Stimulated activated naive B cell treated with anti-CD40 and anti-IgM and Interleukin-4, amounts not matched to agents 10 μg/mL and 1 μg/mL and 100 μg/mL, for 72 hours (primary cell): ENCODE measurements at places on chromosomes 12 and 14.

- no peak for DNase-seq
These were observed 416.8 kb downstream of the EGLN3 start for GRCh38 chr14:33534104-33534503.

DNA sequence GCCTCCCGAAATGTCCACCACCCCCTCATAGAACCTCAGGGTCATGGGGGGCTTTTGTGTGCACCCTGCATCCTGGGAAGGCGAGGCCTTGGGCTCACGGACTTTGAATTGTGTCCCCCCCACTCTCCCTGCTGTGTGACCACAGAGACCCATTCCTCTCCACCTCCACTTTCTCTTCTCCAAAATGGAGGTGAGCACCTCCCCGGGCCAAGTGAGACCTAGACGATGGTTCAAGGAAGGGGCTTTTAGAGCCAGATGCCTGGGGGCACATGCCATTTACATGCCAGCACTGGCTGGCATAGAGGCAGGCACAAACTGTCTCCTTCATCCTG lies 33.5 kb downstream of the CYP46A1 start:
- no peak for DNase-seq

DNA sequence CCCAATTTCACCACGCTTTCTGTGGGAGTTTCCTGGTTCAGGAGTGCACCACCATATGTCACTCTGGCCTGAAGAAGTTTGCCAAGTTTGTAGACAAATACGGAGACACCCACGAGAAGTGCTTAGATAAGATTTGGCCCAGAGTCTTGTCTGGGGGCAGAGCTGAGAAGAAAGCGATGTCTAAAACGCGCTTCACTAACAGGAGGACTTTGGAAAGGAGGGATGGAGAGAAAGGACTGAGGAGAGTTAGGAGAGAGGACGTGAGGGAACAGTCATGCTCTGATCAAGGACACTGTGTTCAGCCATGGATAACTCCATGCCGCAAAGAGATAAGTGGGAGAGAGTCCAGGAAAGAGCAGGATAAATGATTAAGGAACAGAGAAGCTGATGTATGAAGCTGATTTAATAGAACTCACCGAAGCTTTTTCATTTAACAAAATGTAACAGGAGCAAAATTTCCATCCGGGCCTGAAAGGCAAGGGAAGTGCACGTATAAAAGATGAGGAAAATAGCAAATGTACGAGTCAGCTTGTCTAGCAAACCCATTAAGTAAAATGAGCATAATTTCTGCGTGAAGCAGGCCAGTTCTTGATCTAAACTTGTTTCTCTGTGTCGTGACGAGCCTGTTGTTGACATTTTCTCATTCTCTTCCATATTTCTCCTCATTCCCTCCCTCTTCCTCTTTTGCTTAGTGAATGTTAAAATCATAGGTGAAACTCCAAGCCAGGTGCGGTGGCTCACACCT lies 23.4 kb upstream of the MAP3K9 start:
- no peak for DNase-seq

GRCh38 chr14:69129264-69129880 lies 23.5 kb downstream of the DCAF5 start:
- DNase-seq, result peak; percentile 26

DNA sequence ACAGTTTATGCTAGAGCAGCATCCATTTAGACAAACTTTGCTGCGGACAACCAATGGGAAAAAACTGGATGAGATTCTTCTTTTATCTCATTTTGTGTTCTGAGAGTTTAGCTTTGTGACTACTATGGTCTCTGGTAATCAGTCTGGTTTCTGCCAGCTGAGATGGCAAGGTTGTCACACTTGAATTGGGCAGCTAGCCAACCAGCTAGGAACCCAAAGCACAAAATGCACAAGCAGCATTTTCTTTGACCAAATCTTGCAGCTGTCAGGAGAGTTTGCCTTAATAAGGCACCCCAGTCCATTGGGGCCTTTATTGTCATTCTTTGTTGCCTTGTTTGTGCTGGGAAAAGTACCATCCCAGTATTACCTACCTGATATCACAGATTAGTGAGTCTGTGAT lies 34.0 kb upstream of the ETV6 start:
- no peak for DNase-seq

- no peak for DNase-seq
These were observed 43.6 kb downstream of the IRF2BPL start for GRCh38 chr14:76984787-76985375.

- DNase-seq, result no peak
These were observed 105.6 kb downstream of the SLC25A47 start for GRCh38 chr14:100428727-100429126.

GRCh38 chr12:77751939-77752338 lies 78.8 kb upstream of the NAV3 start:
- DNase-seq, result no peak

GRCh38 chr14:92886337-92886736 lies 36.6 kb upstream of the CHGA start:
- no peak for DNase-seq

- DNase-seq, result no peak
These were observed 637 bp upstream of the FOXG1 start for GRCh38 chr14:28765831-28766468.

GRCh38 chr12:53399896-53400295 lies 19.9 kb downstream of the SP1 start:
- no peak for DNase-seq

- no peak for DNase-seq
These were observed 75.2 kb downstream of the PRIMA1 start for GRCh38 chr14:93712838-93713724.

DNA sequence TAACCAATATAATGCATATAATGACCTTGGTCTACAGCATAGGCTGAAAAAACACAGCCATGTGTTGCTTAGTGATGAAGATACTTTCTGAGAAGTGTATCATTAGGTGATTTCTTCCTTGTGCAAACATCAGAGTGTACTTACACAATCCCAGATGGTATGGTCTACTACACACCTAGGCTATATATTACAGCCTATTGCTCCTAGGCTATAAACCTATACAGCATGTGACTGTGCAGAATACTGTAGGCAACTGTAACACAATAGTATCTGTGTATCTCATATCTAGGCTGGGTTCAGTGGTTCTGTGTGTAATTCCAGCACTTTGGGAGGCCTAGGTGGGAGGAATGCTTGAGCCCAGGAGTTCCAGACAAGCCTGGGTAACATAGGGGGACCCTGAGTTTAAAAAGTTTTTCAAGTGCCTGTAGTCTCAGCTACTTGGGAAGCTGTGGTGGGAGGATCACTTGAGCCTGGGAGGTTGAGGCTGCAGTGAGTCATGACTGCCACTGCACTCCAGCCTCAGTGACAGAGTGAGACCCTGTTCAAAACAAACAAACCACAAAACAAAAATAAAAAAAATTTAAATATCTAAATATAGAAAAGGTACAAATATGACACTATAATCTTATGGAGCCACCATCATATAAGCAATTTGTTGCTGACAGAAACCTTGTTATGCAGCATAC lies 66.6 kb downstream of the GRIP1 start:
- no peak for DNase-seq

DNA sequence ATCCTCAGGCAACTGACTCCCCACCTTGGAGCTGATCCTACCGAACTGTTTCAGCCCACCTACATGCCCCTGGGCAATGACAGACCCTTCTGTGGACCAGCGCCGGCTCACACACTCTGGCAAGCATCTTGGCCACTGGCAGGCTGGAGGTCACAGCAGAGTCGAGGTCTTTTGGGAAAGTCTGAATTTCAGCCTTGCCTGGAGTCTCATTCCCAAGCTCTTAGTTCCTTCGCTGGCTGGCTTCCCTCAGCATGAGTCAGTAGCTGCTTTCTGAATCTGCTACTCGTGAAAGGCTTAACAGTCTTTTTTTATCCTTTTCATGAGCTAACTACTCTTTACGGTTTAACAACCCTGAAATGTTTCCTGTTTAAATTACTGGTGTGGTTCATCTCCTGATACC lies 44.5 kb downstream of the ASCL4 start:
- no peak for DNase-seq

- DNase-seq, result no peak
These were observed 5.5 kb upstream of the CCDC85C start for GRCh38 chr14:99609245-99610170.

GRCh38 chr14:63413009-63413408 lies 94.3 kb upstream of the GPHB5 start:
- no peak for DNase-seq

DNA sequence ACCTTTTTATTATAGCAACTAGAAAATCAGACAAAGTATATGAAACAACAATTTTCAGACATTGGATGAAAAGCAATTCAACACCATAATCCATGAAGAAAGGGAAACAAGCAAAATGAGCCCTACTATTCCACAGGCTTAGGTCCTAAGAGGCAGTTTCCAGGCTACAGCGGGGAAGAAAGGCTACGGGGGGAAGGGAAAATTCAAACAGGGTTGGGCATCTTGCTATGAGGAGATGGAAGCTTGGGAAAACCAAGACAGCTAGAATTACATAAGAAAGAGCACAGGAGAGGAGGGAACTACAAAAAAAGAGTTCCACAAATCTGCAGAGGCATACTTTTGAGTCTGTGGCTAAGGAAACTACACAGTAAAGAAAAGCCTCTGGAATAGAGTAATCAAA lies 356.0 kb upstream of the CLEC14A start:
- no peak for DNase-seq

GRCh38 chr12:23534196-23534595 lies 415.3 kb downstream of the SOX5 start:
- no peak for DNase-seq

DNA sequence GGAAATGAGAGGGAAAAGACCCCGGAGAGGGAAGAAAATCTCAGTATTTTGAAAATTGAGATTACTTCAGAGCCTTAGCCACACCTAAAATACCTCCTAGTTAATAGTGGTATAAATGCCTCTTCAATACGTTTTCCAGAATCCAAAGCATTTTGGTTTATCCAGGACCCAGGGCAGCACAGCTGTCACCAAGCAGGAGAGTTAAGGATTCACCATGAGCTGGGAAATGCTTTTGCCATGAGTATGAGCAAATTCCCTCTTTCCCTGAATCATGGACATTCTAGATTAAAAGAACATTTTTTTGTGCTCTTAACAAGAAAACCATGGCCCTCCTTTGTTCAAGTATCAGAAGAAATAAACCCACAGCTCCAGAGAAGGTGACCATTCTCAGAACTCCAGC lies 21.8 kb upstream of the RTRAF start:
- no peak for DNase-seq

DNA sequence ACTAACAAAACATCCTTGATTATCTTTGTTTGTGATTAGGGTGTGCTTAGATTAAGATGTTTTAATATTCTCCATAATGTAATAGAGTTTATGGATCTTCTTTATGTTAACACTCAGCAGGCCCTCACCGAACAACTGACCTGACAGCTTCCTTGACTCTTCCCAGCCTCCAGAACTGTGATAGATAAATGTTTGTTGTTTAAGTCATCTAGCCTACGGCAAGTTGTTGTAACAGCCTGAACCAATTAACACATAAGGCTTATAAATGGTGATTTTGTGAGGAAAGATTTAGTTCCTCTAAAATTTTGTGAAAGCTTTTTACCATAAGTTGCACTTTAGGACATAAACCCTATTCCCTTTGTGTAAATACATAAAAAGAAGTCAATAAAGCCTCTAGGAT lies 156.5 kb upstream of the DCN start:
- DNase-seq, result no peak

GRCh38 chr12:49909826-49910225 lies 6.1 kb upstream of the FAIM2 start:
- DNase-seq, result no peak

DNA sequence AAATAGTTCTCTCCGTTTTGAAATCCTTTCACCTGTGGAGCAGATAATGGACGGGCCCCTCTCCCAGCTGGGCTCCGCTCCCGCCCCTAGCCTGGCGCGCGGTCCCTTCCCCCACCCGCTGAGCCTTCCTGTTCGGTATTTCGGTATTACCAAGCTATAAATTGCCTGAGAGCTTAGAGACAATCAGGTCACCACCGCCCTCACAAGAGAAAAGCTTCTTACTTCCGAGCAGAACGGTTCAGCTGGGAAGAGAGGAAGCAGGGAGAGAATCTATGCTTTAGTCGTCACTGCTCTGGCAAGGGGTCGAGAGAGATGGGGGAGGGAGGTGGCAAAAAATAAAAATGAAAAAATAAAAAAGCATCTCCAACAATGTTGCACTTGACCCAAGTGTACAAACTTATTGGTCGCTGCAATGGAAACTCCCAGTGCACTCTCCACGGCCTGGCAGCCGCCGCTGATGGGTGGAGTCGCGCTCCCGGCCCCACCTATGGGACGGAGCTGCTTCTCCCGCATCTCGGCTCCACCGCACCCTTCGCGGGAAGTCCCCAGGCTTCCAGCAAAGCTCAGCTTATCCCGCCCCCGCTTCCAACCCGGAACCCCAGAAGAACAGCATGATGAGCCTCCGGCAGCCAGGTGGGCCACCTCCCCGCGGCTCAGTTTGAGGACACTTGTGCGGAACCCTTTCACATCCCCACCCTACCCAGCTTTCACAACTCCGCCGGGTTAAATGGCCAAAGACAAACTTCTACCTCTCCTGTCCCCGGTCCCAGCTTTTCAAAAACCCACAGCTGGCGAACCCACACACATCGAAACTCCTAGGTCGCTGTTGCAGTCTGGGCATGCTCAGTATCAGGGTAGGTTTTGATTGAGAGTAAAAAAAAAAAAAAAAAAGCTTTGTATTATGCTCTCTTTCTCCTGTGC lies 832 bp upstream of the SYT1 start:
- DNase-seq, result peak; percentile 11

DNA sequence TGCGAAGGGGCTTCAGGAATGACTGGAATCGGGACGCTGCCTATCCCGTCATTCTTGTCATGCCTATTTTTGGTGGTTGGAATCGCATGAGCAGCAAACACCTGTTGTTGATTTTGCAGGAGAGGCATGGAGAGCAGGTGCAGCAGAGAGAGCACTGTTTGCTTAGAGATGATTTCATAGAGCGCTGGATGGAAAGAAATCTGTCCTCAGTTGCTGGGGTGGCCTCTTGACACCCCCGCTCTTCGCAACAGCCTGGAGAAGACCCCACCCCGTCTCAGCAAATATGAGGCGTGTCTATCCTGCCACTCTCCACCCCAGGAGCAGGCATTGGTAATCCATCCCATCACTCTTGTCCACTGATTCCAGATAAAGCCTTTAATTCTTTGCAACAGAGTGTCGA lies 19.3 kb upstream of the NCOR2 start:
- DNase-seq, result no peak

GRCh38 chr14:105487986-105488777 lies 1.5 kb downstream of the CRIP1 start:
- no peak for DNase-seq

DNA sequence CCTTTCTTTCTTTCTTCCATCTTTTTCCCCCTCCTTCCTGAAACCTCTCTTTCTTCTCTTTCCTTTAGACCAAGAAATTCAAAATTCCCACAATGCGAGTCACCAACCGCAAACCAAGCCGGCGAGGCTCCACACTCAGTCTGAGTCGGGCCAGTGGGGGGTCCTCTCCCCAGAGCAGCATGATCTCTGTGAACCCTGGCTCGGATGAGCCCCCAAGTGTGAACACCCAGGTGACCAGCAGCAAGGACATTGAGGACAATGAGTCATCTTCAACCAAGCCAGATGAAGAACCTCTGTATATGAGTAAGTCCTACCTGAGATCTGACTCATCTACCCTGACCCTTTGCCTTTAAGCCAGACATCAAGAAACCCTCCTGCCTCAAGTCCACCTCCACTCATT lies 88.6 kb upstream of the TMEM233 start:
- DNase-seq, result no peak
